ENCODE measurements at places on chromosomes 5 and 9.

DNA sequence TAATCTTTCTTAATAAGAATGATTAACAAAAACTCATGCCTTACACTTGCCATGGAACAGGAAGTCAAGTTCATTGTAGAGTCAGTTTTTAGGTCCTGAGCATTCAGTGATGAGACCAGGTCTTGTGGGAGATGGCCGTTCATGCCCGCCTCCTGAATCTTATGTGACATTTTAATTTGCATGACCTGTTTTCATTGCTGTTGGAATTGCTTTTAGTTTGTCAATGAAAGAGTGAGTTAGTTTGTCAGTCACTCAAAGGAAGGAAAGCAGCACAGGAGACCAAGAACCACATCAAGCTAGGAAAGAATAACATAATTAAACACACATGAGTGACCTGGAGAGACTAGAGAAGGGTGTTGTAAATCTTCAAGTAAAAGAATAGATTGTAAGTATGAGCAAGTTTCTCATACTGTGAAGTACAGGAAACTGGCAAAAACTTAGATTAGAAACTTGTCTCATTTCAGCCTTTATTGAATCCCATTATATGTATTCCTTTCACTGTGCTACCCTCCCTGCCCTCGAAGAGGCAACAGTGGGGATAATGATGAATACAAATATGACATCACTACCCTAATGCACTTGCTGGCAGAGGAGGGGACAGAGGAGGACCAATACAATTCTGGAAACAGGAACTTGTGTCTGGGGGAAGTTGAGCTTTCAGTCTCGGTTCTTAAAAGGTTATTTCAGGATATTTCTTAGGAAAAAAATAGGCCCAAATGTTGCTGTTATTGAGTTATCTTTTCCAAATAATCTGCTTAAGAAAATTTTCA, 64.3 kb upstream of the C6 start:
- DNase-seq: no peak

DNA sequence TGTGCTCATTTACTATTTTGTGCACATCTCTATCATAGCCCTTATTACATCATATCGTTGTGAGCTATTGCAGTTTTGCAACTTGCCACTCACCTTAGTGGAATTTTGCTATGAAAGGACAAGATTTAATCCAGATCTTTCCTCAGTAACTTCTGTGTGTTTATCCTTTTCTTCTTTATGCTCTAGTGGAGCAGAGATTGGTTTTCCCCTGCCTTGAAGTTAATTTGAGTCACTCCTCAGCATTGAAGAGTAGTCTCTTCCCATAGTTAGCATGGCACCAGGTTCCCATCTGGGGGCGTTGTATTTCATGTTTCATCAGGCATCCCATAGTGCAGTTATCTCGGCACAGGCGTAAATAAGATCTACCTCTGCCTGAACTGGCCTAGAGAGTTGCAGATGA, 510.4 kb downstream of the PSAT1 start:
- DNase-seq: no peak

DNA sequence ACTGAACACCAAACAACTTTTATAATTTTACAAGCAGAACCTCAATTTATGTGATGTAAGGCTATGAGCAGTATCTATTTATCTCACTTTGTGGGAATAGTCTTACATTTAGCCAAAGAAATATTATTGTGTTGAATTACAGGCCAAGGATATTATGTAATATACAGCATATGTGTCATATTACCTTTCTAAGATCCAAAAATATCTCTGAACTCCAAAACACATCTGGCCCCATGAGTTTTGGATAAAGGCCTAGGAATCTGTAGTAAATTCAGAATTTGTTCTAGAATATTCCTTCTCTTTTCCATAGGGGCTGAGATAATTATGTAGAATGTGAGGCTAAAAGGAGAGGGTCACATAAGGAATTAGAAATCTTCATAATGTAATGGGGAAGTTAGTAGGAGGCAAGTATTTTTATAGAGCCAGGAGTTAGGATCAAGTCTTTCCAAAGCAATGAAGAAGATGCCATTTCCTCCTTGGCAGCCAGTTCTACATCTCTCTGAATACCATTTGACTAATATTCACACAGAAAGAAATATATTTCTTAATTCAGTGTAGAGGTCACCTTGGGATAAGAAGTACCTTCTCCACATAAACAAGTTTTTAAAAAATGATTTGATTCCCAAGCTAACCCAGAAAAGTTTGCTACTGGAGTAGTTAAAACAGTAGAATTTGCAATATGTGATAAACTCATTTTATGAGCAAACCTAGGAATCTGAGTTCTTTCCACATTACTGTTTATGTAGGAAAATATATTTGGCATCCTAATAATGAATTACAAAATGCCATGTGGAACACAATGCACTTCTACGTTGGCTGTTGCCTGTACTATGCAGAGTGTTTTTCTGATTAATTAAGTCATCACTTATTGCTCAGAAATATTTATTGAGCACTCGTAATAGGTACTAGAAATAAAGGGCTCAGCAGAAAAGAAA, 20.3 kb upstream of the GRAMD2B start:
- DNase-seq: no peak

DNA sequence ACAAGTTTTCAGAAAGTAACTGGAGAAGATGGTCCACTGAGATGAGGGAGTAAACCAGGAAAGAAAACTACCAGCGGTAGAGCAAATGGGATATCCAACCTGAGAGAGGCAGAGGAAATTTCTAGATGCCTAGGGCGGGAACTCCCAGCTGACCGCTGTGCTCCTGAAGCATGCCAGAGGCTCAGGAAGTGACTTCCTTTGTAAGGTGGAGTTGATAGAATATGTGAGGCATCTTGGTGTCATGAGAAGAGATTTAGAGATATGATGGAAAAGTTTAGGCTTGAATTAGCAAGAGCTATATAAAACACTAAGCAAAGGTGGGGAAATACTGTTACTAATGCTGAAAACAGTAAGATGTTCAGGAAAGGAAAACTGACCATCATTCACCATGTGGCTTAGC, 124.1 kb downstream of the C9orf152 start:
- DNase-seq: no peak

DNA sequence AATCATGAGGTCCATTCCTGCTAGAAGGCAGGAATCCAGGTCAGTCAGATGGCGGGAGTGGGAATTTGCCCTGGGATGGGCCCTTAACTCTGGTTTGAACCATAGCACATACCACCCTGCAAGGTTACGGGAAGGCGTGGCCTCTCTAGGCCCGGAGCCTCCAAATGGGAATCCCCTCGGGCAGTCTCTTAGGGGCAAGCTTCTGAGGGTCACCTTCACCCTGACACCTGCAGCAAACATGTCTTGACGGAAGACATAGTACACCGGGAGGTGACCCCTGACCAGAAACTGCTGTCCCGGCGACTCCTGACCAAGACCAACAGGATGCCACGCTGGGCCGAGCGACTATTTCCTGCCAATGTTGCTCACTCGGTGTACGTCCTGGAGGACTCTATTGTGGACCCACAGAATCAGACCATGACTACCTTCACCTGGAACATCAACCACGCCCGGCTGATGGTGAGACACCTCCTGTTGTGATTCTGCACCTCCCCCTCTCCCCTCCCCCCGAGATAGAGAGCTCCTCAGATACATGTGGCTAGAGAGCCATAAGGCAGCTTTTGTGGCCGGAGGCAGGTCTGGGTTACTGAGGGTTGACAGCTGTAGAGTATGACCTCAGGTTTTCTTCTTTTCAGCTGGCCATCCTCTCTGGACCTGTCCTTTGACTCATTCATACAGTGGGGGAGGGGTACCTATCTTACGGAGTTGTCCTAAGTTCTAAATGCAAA, 957 bp downstream of the PRELID1 start:
- DNase-seq: no peak

- no peak for DNase-seq
Observed at GRCh38 chr9:16371306-16371705, 499.2 kb downstream of the BNC2 start.

DNA sequence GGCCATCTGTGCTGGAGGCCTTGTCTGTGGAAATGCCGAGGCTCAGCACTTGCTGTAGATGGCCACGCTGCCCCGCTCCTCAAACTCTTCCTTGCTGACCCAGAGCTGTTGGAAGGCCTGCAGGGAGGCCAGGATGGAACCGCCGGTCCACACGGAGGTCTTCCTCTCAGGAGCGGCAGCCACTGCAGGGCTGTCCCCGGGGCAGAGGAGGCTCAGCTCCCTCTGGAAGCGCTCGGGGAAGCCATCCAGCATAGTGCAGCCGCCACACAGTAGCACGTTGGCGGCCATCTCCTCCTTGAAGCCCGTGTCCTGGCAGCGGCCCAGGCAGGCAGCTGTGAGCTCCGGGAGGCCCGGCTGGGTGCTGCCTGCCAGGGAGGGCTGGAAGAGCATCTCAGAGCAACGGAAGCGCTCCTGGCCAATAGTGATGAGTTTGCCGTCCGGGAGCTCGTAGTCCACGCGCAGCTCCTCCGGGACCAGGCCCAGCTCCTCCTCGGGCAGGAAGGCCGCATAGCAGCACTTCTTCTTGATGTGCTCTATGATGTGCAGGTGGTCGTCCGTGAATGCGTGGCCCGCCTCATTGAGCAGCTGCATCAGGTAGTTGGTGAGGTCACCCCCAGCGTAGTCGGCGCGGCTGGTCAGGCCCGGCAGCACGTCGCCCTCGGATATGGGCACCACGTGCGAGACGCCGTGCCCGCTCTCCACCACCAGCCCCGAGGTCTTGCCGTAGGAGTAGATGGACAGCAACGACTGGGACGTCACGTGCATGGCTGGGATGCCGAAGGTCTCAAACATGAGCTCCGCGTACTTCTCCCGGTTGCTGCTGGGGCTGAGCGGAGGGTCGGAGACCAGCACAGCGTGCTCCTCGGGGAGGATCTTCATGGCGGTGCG, 901 bp downstream of the ACTL7B start:
- DNase-seq: no peak

DNA sequence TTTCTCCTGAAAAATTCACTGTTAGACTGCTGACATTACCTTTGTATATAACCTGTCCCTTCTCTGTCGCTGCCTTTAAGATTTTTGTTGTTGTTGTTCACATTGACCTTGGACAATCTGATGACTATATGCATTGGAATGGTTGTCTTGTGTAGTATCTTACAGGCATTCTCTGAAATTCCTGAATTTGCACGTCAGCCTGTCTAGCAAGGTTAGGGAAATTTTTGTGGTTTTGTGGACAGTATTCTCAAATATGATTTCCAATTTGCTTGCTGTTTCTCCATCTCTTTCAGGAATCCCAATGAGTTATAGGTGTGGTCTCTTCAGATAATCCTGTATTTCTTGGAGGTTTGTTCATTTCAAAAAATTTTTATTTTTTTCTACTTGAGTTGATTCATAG, 140.8 kb downstream of the PRR16 start:
- DNase-seq: no peak

- DNase-seq: peak; percentile 83
Observed at GRCh38 chr9:133130685-133131244, 9.7 kb upstream of the RALGDS start.

DNA sequence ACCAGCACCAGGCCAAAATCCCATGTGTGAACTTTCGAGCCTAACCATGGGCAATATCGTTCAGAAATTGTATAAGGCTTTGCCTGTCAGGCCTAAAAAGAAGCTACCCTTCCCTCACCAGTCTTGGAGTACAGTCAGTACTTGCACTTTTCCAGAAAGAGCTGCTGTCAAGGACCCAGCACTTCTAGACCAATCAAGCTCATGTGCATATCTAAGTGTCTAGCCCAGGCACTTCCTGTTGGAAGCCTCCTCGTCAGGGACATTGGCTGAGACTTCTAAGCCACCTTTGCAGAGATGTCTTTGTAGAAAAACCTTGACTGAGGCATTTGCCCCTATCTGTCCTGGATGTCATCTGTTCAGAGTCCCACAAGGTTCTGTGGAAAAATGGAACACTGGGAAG, 1930.5 kb downstream of the EFNA5 start:
- no peak for DNase-seq

- DNase-seq: no peak
Observed at GRCh38 chr5:111134087-111134486, 41.9 kb downstream of the WDR36 start.

GRCh38 chr5:19771174-19771835, 216.7 kb downstream of the CDH18 start:
- no peak for DNase-seq

- no peak for DNase-seq
Observed at GRCh38 chr9:99736291-99736690, 85.4 kb upstream of the NR4A3 start.

DNA sequence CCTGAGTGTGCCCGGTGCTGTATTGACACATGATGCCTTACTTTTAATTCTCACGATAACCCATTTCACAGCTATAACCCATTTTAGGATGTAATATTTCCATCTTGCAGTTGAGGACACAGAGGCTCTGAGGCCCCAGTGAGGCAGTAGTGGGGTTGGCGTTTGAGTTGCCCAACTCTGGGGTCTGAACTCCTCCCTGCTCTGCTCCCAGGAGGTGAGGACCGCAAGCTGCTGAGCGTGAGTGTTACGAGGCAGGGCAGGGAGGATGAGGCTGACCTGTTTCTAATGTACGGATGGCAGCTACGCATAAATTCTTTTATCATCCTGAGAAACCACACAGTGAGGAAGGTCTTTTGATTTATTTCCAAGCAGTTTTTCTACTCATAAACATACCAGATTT, 11.4 kb downstream of the LRRC8A start:
- no peak for DNase-seq

- DNase-seq: no peak
Observed at GRCh38 chr9:131436376-131436775, 42.5 kb downstream of the PRRC2B start.

GRCh38 chr9:37623267-37623666, 27.5 kb upstream of the FRMPD1 start:
- DNase-seq: no peak

GRCh38 chr5:73729329-73729728, 103.3 kb downstream of the ARHGEF28 start:
- no peak for DNase-seq

GRCh38 chr5:79011219-79011836, 26.2 kb upstream of the ARSB start:
- no peak for DNase-seq

- DNase-seq: no peak
Observed at GRCh38 chr5:142239394-142240159, 85.2 kb downstream of the SPRY4 start.
